ENCODE measurements at places on chromosomes 12 and 14. TPM values are rescaled to one million over a fixed set of nuclear protein-coding genes. Genes with fewer than 3 reads are reported as not detected.

The REM2 gene
- total RNA-seq = under 0.01 TPM

The KCNC2 gene
- total RNA-seq = 0.43 TPM

The MIP gene
- not detected for total RNA-seq

The NDUFB1 gene
- 243 TPM for total RNA-seq

The LRTM2 gene
- not detected for total RNA-seq

The CACNA2D4 gene
- total RNA-seq = 0.97 TPM

The KRT82 gene
- not detected for total RNA-seq
